ENCODE measurements at places on chromosomes 5 and 9.
A peak's percentile ranks its signal among the peaks of the same experiment; 100 is the strongest.

DNA sequence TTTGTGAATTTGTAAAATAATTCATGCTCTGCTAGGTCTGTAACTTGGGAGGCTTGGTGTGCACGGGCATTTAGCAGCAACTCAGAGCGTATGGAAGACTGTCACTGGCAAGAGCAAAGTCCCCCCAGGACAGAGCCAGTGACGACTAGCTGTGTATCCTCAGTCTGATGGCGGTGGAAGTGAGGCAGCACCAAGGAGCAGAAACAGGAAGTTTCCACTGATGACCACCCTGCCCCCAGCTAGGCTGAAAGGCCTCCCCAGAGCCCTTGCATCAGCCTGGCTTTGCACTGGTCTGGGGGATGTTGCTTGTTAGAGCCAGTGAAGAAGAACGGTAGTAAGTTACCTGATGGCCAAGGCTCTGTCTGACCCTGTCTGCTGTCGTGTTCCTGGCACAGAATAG lies 66.8 kb upstream of the ABL1 start:
- DNase-seq: no peak

DNA sequence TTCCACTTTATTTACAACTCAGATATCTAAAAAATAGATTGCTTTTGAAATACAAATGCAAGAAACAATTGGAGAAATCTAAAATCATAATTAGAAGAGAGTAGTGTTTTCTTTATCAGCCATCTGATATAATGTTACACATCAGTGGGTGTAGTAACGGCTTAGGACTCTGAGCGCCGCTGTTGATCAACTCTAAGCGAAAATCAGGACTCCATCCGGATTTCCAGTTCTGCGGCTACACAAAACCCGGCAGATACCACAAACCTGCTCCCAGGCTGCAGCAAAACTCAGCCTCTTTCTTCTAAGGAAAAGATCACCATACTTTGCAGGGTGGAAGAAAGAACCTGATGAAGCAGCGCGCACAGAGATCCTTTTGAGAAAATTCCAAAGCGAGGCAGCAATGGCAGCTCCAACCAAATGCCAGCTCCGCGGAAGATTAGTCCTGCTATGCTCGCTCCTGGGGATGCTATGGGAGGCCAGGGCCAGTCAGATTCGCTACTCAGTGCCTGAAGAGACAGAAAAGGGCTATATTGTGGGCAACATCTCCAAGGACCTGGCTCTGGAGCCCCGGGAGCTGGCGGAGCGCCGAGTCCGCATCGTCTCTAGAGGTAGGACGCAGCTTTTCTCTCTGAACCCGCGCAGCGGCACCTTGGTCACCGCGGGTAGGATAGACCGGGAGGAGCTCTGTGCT lies at the start of gene PCDHGA9:
PCDHGA9 (plus strand) TSS at position 226 of the 691 bp plus-strand sequence; CDS start at position 401, 175 bp downstream.
- DNase-seq: no peak

- no peak for DNase-seq
Observed at GRCh38 chr9:83601463-83601862, 21.5 kb upstream of the IDNK start.

DNA sequence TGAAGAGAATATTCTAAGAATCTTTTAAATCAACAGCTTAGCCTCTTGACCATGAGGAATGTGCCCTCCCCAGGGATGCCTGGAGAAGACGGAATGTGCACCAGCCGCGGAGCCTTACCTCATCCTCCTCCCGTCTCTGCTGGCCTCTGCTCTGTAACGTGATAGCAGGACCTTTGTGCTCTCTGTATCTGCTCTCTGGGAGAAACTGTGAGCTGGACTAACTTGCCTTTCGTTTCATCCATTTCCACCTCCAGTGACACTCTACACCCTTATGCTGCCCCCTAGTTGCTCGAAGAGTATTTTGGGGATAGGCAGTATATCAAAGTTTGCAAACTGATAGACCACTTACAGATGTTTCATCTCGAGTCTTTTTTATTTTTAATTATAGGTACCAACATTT lies 141.4 kb downstream of the NPR3 start:
- DNase-seq: no peak

DNA sequence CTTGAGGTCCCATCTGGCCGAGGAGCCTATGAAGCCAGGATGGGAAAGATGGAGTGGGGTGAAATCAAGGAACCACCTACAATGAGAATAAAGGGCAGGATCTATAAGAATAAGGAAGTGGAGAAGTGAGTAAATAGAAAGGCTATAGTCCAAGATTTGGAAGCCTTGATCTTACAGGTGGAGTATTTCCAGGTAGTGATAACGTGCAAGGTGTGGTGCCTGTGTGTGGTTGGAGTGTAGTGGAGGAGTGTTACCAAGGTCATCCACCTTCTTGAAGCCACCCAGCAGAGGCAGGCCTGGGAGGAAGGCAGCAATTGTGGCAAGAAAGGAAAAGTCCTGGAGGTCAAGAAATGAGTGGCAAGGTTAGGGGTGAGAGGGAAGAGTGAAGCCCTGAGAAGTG lies 72.9 kb downstream of the IQGAP2 start:
- DNase-seq: no peak

- DNase-seq: no peak
Observed at GRCh38 chr5:170755679-170756456, 27.7 kb upstream of the GABRP start.

GRCh38 chr9:4237748-4238511 lies 61.9 kb downstream of the GLIS3 start:
- DNase-seq: no peak

GRCh38 chr5:150073086-150073625 lies 13.2 kb downstream of the CSF1R start:
- no peak for DNase-seq

DNA sequence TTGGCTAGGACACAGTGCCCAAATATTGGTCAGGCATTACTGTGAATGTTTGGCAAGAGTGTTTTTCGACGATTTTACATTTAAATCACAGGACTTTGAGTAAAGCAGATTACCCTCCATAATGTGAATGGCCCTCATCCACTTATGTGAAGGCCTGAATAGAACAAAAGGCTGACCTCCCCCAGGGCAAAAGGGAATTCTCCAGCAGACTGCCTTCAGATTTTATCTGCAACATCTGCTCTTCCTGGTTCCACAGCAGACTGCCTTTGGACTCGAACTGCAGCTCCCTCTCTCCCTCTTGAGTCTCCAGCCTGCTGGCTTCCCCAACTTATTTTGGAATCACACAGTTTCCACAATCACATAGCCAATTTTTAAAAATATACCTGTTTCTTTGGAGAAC lies 7.1 kb upstream of the TMEM215 start:
- DNase-seq: no peak

GRCh38 chr9:97506306-97506705 lies 4.8 kb downstream of the TMOD1 start:
- DNase-seq: no peak

GRCh38 chr5:118937393-118938061 lies 50.8 kb downstream of the DTWD2 start:
- DNase-seq: no peak

GRCh38 chr9:129038109-129038852 lies 1.9 kb downstream of the MIGA2 start:
- no peak for DNase-seq

GRCh38 chr9:78712903-78713613 lies 416.1 kb downstream of the PSAT1 start:
- DNase-seq: no peak

DNA sequence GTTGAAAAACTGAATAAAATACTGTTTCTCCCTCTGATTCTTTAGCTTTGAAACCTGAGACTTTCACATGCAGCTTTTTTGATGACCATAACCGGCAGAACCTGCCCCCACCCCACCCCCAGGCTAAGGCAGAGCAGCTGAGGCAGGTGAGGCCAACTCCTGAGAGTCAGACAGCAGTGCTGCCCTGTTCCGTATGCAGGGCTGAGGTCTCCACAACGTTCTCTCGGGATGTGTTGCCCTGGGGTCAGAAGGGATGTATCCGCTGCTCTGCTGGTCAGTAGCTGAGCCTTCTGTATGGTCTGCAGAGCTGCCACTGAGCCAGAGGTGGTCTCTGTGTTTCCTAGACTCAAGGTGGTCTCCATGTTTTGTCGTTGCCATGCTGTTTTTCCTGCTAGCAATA lies 190.5 kb downstream of the AOPEP start:
- DNase-seq: no peak

GRCh38 chr5:136840601-136841000 lies 475.3 kb upstream of the TRPC7 start:
- DNase-seq: no peak

DNA sequence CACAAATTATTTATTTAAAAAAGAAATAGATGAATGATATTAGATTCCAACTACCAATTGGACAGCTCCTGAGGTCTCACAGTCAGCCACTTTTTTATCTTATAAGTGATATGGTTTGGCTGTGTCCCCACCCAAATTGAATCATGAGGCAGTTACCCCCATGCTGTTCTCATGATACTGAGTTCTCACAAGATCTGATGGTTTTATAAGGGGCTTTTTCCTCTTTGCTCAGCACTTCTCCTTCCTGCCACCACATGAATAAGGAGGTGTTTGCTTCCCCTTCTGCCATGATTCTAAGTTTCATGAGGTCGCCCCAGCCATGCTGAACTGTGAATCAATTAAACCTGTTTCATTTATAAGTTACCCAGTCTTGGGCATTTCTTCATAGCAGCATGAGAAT lies 12.9 kb downstream of the NLN start:
- DNase-seq: no peak

- DNase-seq: no peak
Observed at GRCh38 chr5:147504011-147504410, 5.9 kb downstream of the DPYSL3 start.

DNA sequence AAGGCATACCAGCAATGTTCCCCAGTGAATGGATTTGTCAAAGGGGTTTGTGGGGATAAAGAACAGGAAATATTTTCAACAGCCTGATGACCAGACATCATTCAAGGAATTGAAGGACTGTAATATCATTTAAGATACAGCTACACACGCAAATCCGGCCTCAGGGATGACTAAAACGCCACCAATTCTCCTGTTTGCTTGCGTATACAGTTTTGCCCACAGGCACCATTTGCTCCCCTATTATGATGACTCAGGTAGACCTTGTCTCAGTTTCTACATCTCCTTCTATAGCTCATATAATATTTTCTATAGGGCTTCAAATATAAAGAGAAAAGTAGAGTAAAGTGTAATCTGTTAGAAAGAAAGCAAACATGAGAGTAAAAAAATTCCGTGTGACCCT lies 29.7 kb upstream of the ITGA1 start:
- no peak for DNase-seq

DNA sequence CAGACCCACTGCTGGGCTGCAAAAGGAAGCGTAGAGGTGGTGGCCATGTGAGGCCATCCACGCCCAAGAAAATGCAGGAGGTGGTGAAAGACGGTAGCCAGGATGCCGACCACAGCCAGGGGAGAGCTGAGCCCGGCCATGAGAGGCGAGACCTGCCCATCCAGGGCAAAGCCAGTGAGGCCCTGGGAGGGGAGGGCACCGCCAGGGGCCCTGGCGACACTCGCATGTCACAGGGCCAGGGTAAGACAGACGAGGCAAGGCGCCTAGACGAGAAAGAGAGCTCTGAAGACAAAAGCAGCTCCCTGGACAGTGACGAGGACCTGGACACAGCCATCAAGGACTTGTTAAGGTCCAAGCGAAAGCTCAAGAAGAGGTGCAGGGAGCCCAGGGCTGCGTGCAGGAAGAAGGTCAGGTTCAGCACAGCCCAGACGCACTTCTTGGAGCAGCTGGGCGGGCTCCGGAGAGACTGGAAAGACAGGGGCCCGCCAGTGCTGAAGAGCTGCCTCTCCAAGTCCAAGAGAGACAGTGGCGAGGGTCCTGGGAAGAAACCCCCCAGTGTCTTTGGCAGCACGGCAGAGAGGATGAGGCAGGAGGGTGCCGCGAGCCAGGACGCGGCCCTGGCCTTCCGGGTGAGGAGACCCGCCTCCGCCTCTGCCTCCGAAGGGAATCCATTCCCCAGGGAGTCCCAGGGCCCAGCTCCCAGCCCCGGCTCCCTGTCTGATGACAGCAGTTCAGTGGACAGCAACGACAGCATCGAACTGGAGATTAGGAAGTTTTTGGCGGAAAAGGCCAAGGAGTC lies 6.9 kb downstream of the PPP1R26 start:
- no peak for DNase-seq

GRCh38 chr9:86046930-86047341 lies 52.4 kb downstream of the GOLM1 start:
- DNase-seq: no peak

DNA sequence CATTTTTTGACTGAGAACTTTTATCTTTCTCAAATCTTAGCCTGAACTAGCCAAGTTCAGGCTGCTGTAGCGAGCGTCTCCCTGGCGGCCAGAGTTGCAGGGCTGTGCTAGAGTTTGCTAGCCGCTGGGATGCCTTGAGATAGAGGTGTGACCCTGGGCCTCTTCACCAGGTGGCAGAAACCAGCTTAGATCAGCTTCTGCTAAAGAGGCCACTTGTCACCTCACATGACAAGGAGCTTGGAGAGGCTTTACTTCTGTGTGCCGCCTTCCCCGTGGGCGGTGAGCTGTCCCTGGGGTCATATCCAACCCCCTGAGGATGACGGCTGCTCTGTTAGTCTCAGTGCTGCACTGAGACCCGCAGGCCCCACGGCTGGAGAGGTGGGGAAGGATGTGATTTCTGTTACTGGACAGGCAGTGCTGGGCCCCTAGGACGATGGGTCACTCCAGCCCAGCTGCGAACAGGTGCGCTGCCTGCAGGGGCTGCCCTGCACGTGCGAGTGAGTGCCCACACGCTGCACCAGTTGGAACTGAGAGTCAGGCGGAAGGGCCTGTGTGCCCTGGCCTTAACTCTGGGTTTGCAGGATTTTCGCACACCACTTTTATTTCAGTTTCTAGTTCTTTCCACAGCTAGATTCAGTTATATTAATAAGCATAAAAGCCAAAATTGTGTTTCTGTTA lies 63.8 kb downstream of the EHMT1 start:
- peak; percentile 55 for DNase-seq

GRCh38 chr5:54616031-54616430 lies 98.5 kb downstream of the SNX18 start:
- DNase-seq: no peak

DNA sequence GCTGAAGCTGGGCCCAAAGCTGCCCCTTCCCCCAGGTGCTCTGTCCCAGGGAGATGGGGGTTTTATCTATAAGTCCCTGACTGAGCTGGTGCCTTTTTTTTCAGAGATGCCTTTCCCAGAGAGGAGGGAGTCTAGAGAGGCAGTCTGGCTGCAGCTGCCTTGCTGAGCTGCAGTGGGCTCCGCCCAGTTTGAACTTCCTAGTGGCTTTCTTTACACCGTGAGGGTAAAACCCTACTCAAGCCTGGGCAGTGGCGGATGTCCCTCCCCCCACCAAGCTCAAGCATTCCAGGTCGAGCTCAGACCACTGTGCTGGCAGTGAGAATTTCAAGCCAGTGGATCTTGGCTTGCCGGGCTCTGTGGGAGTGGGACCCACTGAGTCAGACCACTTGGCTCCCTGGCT lies 41.3 kb downstream of the CAVIN4 start:
- no peak for DNase-seq

DNA sequence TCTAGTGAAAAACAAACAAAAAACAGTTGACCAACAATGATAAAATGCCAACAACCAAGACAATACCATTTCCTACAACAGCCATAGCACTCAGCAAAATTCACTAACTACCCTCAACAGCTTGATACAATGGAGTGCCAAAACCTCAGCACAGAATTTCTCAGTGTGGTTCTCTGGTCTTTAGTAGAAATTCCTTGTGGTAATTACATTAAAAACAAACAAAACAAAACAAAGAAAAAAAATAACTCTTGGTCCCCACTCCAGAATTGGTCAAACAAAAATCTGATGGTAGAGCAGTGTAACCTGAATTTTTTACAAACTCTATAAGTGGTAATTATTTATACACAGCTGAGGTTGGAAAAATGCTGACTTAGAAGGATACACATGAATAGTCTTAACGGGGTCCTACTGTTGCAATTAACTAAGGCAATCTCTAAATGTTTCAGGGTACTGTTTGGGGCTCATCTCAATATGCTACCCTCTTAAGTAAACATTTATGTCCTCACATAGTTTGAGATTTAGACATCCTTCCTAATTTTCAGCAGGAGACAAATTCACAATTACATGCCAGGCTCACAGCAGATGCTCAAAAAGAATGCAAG lies 13.8 kb downstream of the CSNK1A1 start:
- no peak for DNase-seq

All from D721Med (cell line).